Pancreas (tissue), 10 donors: ENCODE measurements at places on chromosomes 4 and X. TPM values are rescaled to one million over a fixed set of nuclear protein-coding genes. Genes with fewer than 3 reads are reported as not detected.

GRCh38 chr4:41294445-41295062 lies 37.8 kb downstream of the UCHL1 start:
- no peak for DNase-seq

DNA sequence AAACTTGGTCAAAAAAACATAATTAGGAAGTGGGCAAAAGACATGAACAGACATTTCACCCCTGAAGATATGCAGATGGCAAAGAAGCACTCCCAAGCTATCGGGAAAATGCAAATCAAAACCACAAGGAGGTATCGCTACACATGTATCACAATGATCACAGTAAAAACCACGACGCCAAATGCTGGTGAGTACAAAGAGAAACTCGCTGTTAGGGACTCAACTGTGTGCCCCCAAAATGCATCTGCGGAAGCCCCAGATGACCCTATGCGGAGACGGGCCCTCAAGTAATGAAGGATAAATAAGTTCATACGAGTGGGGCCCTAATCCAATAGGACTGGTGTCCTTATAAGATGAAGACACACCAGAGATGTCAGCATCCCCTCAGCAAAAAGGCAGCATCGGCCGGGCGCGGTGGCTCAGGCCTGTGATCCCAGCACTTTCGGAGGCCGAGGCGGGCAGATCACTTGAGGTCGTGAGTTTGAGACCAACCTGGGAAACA lies 10.2 kb downstream of the GAK start:
- no peak for DNase-seq

The AMER1 gene
- polyA plus RNA-seq, result 2.2 TPM

The FDCSP gene
- polyA plus RNA-seq, result 0.28 TPM

The ERVMER34-1 gene
- polyA plus RNA-seq, result 0.15 TPM

DNA sequence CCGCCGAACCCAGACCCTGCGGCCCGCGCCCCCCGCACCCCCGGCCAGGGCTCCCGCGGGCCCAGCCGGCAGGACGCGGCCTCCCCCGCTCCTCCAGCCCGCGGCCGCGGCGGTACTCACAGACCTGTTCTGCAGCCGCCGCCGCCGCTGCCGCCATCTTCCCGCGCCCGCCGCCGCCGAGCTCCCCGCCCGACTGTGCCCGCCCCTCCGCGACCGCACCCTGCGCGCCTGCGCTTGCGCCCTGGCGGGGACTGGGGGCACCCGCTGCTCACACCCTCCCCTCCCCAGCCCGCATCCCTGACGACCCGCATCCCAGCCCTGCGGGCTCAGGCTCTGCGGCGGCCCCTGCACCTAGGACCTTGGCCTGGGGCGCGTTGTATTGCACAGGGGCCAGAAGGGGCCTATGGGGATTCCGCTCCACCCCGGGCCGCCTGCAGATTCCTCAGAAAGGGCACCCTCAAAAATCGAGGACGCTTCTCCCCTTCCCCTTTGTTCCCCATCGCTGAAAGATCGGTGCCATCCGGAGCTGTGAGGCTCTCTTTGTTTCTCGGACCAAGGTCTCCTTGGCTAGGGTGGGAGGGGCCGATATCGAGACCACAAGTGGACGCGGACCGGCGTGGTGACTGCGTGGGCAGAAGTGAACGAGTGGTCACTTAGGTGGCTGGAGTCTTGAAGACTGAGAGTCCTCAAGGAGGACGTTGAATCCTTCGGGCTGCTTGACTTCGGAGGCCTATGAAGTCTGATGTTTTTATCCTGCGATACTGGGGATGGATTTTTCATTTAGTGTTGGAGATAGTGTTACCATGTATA lies at the start of gene SGCB:
TSS of gene SGCB (minus strand) at position 197 of the 810 bp plus-strand sequence. CDS start at position 157, 40 bp downstream.
- peak; percentile 82 for DNase-seq

DNA sequence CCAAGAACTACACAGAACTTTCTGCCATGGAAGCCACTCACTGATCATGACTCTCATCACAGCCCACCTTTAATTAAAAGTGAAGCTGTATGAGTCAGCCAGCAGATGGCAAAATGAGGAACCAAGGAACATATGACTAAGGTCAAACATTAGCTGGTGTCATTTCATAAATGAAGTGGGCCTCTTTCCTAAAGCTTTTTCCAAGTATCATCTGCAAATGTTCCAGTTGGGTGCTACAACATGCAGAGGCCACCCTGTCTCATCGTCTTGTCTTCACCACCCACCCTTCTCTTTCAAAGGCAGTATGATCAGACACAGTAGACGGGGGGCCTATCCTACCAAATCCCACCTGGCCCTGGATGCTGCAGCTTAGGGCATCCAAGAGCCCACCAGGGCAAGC lies 9.2 kb upstream of the EOLA1 start:
- no peak for DNase-seq

GRCh38 chrX:154032160-154032559 lies 12.5 kb upstream of the IRAK1 start:
- no peak for DNase-seq

DNA sequence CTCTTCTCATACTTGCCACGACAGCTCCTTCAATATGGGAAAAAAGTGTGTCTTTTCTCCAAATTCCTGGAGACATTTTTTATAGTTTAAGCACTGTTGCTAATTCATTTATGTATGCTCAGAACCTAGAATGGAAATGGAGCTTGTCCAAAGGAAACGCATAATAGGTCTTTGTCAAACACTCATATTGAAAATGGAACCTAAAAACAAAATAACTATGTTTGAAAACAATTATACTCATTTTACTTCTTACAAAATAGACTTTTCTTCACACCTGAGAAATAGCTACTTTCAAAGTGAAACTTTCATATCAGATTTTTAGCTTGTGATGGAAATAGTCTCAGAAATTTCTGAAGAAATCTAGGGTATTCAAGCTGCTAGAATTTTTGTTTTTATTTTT lies 529.7 kb upstream of the BOD1L1 start:
- DNase-seq, result no peak

DNA sequence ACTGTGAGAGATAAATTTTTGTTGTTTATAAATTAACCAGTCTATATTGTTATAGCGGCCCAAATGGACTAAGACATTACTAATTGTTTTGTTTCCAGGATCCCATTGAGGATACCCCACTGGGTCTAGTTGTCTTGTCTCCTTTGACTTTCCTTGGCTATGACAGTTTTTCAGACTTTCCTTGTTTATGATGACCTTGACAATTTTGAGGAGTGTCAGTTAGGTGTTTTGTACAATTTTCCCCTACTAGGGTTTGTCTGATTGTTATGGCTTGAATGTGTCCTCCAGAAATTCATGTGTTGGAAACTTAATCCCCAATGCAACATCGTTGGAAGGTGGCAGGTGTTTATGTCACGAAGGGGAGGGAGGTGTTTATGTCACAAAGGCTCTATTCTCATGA lies 89.6 kb upstream of the PITX2 start:
- DNase-seq, result no peak

- no peak for DNase-seq
These were observed 13.2 kb upstream of the CLDN24 start for GRCh38 chr4:183335369-183335940.

The DACH2 gene
- polyA plus RNA-seq, result 2.7 TPM

DNA sequence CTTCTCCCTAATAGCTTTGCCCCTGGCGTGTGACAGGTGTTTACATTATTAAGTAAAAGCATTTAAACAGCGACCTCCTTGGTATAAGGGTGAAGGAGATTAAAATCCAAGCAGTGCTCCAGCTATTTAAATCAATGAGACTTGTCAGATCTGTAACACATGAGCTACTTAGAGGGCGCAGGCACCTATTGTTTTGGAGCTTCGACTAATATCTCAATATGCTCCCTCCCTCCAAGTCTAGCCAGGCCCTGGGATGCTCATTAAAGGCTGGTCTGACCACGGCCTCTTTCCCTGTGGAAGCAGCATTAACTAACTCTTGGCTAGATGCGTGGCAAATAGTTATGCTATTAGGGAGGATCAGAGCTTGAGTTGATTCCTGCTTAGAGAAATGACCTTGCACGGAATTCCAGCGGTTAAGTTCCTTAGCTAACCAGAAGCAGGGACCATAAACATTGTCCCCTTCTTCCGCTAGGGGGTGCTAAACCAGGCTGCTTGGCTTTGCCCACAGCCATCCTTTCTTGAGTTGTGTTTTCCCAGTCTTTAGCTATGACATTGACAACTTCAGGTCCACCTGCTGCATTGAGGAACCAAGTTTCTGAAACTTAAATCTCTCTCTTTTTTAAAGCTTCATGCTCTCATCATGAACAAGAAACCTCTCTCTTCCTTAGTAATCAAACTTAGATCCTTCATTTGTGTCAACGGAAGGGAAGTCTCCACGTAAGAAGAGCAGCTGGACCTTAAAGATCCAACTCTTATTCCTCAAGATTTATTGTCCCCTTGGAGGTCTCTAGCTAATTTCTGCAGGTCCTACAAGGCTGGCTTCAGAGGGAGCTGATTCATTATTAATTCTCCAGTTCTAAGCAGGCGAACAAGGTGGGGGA lies 80.7 kb upstream of the IGFBP7 start:
- DNase-seq, result no peak

GRCh38 chr4:153705743-153706468 lies 21.8 kb downstream of the TLR2 start:
- no peak for DNase-seq

DNA sequence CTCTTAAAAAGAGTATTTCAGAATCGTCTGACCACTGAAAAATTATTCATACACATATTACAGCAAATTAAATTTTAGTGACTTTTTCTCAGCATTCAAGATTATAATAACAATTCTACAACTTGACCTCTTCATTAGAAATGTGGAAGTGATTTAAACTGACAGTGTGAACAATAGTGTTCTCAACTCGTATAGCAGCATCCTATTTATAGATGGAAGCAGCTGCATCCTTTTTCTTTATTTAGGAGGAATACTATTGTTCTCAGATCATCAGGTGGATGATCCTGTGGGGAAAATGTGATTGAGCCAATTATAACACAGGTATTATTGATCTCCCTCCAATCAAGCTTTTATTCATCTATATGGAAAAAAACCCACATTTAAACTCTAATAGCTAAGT lies 56.7 kb downstream of the RAPGEF2 start:
- no peak for DNase-seq

The PCSK1N gene
- 167 TPM for polyA plus RNA-seq

The RTL3 gene
- not detected for polyA plus RNA-seq

DNA sequence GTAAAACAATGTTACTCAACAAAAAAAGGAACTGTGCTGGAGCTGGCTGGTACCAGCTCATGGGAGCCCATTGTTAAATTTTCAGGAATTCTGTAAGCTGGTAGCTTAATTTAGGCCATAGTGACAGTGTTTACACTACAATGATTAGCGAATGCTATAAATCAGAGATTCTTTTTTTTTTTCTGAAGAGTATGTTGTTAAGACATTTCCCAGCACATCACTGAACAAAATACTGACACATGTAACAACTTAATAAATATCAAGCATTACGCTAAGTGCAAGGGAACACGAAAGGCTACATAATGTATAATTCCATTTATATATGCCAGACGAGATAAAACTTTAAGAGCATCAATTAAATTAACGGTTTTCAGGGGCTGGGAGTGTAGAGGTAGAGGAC lies 4.4 kb downstream of the WDFY3 start:
- no peak for DNase-seq

DNA sequence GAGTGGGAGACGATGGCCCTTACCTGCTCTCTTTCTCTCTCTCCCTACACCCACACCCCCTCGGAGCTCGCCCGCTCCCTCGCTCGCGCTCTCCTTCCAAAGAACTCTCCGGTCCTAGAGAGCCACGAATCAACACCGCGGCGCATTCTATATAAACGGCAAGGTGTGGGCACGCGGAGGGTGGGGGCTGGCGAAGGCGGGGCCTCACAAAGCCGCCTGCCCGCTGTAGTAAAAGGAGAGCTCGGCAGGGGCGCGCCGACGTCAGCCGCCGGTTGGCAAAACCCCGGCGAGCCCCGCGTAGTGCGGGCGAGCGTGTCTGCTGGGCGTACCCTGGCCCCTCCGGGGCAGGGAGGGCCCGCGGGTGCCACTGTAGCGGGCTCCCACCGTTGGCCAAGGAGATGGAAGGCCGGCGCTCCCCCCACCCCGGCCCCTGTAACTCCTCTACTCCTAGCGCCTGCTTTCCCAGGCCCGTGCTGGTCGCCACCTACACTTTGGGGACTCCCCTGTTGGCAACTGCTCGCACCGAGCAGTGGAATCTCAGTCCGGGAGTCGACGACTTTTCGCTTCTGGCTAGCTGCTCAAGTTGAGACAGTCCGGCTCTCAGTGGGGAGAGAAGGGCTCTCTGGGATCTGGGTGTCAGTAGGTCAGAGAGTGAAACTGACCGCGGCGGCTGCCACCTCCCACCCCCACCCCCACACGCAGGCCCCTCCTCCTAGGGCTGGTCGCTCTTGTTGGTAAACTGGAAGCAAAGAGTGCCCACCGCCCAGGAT lies 325.5 kb upstream of the F9 start:
- peak; percentile 50 for DNase-seq

GRCh38 chrX:76931518-76931917 lies 504.0 kb downstream of the MAGEE1 start:
- DNase-seq, result no peak

The PLP2 gene
- polyA plus RNA-seq, result 119 TPM

The PAGE4 gene
- not detected for polyA plus RNA-seq
